NCI-H1694 (cell line): ENCODE measurements at places on chromosomes 5 and 9.

GRCh38 chr9:131275332-131276093 is 797 bp downstream of the FAM78A start:
- DNase-seq = no peak

DNA sequence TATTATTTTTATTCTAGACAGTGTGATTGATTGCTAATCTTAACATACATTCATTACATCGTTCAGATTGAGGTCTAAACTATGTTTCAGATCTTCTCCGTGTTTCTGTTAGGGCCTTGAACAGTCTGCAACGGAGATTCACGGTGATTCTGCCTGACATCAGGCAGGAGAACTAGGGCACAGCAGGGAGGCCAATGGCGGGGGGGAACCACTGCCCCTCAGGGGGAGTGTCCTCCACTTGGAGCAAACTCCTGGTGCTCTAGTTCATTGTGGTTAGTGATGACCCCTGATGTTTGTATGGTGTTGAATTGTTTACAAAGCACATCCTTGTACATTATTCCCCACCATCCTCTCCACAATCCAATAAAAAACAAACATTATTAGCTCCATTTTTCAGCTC is 173.5 kb downstream of the ZNF608 start:
- DNase-seq = no peak

GRCh38 chr9:106860721-106861639 is 2.0 kb upstream of the ZNF462 start:
- no peak for DNase-seq

- DNase-seq = no peak
Measured at GRCh38 chr5:124419531-124419930, 326.9 kb downstream of the ZNF608 start.

GRCh38 chr9:36764364-36765076 is 191.8 kb downstream of the MELK start:
- DNase-seq = no peak

- no peak for DNase-seq
Measured at GRCh38 chr5:151890299-151890698, 34.4 kb downstream of the GLRA1 start.

DNA sequence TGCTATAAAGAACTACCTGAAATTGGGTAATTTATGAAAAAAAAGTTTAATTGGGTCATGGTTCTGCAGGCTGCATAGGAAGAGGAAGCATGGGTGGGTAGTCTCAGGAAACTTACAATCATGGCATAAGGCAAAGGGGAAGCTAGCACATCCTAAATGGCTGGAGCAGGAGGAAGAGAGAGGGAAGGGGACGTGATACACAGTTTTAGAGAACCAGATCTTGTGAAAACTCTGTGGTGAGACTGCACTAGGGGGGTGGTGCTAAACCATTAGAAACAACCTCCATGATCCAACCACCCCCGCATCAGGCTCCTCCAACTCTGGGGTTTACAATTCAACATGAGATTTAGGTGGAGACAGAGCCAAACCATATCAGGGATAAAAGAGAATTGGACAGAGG is 624.2 kb downstream of the PRR16 start:
- DNase-seq = no peak
